ENCODE measurements at places on chromosomes 7 and 10.

DNA sequence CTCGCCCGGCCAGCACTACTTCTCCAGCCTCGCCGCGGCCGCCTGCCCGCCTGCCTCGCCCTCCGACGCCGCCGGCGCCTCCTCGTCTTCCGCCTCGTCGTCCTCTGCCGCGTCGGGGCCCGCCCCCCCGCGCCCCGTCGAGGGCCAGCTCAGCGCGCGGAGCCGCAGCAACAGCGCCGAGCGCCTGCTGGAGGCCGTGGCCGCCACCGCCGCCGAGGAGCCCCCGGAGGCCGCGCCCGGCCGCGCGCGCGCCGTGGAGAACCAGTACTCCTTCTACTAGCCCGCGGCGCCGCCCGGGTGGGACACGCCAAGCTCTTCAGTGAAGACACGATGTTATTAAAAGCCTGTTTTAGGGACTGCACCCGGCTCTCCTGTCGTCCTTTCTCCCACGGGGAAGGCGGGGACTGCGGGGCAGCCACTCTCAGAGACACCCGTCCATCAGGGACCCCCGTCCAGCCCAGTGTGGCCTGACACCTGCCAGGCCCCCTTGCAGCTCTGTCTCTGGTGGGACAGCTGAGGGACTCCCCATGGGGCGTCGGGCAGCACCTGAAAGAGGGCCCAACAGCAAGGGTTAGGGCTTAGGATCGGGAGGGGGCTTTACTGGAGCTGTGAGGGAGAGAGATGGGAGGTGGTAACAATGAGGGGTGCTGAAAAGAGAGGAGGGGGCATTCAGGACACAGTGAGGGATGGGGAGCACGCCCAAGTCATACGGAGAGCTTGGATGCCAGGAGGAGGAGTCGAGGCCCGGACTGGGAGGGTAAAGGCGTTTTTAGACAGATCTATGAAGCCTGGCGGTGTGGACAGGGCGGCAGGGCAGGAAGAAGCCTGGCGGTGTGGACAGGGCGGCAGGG, 34.7 kb downstream of the SPDYE6 start:
- DNase-seq: no peak

- DNase-seq: no peak
These were observed 200.9 kb downstream of the TEX36 start for GRCh38 chr10:125482108-125482507.

DNA sequence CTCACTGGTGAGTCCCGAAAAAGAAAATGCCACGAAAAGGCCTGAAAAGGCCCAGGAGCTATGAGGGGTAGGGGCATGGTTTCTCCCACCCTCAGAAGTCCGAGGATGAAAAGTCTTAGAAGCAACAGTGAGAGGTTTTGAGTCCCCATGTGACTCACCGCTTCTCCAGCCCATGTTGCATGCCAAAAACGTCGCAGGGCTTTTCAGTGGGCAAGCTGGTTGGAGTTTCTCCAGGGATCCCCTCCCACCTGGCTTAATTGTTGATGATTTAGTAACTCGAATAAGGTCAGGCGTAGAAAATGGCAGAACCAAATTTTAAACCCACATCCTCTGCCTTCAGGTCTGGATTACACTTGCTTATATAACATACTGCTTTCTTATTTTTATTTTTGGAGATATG, 96.3 kb upstream of the ARMC3 start:
- DNase-seq: no peak

GRCh38 chr10:9734218-9734617, 1283.5 kb upstream of the CELF2 start:
- DNase-seq: no peak

- DNase-seq: no peak
These were observed 3.1 kb downstream of the VSIR start for GRCh38 chr10:71770255-71770654.

DNA sequence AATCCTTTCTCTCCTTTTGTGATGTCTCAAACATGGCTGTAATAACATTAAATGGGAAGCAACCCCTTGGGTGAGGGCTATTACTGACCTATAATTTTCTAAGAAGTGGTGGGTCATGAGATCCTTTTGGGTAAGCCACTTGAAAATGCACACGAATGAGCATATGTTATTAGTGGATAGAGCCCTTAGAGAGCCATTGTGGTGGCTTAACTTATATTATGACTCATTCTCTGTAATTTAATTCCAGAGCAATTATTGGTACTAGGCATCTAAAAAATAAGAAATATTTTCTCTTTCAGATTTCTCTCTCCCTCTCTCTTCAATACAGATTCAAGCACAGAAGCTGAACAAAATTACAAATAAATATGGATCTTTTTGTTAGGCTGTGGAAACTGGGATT, 1177.4 kb upstream of the PHF14 start:
- DNase-seq: no peak
